ENCODE measurements at places on chromosomes 2 and 18. TPM values are rescaled to one million over a fixed set of nuclear protein-coding genes. Genes with fewer than 3 reads are reported as not detected.

Gene DYTN
- not detected for total RNA-seq

Gene ZFAND2B
- 22.5 TPM for total RNA-seq

Gene SMYD1
- total RNA-seq: not detected

Gene PLGLB1
- total RNA-seq: 2.6 TPM

Gene ZC3H6
- 2.0 TPM for total RNA-seq

Gene PNPT1
- 17.5 TPM for total RNA-seq

Gene RPL37A
- 1,508 TPM for total RNA-seq

Gene ANKRD44
- 7.6 TPM for total RNA-seq

Gene ST6GAL2
- total RNA-seq: not detected

Gene VIT
- 0.65 TPM for total RNA-seq

Gene CYP26B1
- 0.60 TPM for total RNA-seq

Gene DNAH6
- total RNA-seq: under 0.01 TPM

Measured in dermis blood vessel endothelial cell (primary cell).